ENCODE measurements at places on chromosomes 3 and 15.

DNA sequence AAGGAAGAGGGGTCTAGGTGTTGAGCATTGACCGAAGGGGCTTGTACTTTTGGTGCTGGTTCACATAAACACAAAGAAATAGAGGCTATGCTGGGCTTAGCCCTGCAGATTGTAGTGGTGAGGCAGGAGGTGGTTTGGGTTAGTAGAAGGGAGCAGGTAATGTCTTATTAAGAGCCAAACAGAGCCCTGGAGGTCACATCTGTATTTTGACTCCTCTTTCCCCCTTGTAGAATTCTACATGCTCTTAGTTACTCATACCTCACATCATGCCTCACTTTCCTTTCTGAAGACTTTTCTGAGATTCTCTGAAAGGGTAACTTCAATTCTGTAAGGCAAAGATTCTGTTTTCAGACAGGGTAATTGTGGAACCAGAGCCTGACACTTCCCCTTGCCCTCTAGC, 16.1 kb upstream of the ZNF80 start:
- no peak for DNase-seq

DNA sequence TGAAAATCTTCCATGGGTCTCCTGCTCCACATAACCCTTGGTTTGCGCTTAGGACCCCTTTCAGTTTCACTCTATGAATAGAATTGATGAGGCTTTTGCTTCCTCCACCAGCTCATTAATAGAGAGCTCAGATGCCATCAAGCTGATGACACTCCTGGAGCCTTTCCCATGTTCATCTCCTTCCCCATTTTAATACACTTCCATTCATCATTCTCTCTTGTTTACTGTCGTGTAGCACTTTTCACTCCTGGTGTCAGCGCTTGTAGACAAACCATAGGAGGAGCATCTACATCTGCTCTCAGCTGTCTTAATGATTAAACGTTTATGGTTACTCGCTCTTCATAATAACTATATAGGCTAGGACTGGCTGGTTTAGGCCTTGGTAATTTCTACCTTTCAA, 363.5 kb downstream of the EPHB1 start:
- no peak for DNase-seq

DNA sequence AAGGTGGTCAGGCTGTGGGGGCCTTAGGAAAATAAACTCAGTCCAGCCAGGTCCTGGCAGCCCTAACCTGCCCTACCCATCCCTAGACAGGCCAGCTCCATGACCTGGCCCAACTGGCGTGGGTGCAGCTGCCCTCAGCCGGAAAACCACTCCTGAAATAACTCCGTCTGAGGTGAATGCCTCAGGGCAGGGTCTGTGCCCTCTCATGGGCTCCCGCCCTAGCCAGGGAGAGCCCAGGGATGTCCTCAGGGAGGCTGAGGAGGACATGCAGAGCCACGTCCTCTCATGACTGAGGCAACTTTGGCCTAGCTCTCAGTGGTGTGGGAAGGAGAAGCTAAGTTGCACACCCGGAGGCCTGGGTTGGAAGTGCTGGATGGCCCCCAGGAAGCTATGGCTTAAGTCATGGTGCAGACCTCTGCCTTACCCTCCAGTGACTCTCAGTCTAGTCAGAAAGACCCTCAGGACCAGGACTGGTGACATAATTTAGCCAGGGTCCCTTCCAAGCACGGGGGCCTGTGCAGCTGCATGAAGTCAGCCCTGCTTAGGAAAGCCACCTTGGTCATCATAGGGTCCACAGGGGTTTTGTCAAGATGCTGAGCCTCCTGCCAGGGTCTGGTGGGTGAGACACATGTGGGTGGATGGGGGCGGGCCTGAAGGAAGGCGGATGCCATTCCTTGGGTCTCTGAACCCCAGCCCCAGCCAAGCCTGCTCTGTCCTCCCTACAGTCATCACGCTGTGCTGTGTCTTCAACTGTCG, 7.4 kb downstream of the TMIE start:
- no peak for DNase-seq

DNA sequence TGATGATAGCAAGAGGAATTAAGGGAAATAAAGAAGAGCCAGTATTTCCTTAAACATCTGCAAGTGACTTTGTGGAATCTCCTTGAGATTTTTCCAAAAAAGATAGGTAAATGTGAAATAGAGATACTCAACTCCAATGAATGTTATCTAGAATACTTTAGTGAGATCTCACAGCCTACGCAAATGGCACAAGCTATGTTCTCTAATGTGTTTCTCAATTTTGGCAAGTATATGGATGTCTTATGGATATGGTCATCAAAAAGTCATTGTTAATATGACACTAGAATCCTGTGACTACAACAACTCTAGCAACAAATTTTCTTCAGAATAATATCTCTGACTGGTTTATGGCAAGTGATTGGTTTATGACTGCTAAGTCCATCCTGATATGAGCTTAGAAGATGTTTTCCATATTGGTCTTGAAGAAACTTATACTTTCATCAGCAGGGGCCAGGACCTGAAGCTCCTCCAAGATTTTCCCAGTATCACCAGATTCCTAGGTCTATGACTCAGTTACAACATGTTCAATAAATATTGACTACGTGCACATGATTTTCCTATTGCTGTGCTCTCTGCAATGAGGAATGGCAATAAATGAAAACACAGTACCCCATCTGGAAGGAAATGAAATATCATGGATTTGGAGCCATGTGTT, 170.9 kb upstream of the THBS1 start:
- no peak for DNase-seq

GRCh38 chr15:59933607-59934006, 70.5 kb upstream of the FOXB1 start:
- DNase-seq = no peak

GRCh38 chr3:2908693-2909351, 201.4 kb downstream of the IL5RA start:
- no peak for DNase-seq

GRCh38 chr3:190959077-190959476, 96.6 kb upstream of the GMNC start:
- DNase-seq = no peak

DNA sequence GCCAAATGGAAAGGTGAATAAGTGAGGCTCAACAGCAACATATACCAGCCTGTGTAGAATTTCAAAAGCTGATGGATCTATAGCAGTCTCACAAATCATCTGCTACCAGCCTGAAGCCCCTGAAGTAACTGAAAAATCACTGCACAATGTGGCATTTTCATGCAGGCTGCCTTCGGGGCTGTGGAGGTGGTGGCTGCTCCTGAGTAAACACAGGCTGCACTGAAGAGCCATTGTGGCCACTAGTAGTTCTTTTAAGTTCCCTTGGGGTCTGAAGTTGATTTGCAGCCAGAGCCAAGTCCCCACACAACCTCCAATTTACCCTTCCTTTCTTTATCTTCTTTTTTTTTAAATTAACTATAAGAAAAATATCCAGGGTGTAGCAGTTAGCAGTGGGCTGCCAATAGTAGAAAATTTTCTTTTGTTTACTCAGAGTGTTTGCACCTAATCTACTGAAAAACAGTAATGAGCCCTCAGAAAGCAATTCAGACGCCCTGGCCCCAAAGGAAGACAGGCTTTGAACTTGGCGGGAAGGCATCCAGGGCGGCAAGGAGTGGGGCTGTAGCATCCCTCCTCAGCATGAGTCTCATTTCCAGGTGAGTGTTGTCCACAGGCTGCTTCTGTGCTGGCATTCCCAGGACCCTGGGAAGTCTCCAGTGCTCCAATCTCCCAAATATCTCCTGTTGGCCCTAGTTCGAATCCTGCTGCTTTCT, 13.3 kb upstream of the SUSD5 start:
- no peak for DNase-seq

DNA sequence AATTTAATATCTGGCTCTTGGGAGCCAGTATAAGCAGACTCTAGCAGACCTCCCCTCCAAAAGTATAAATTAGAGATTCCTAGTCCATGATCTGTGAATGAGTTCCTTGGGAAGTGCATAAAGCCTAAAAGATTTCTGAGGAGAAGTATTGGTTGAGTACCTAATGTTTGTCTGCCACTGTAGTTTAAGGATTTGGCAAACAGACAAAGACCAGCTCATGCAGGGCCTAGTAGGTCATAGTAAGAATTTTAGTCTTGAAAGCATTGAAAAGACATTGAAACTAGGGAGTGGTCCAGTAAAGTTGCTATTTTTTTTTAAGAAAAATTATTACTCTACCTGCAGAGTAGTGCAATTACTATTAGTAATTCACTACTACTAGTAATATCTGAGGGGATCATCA, 67.5 kb downstream of the SPRED1 start:
- DNase-seq = no peak

- DNase-seq = no peak
Observed at GRCh38 chr15:89998923-89999675, 2.0 kb upstream of the ZNF710 start.

- DNase-seq = no peak
Observed at GRCh38 chr3:36700537-36701248, 63.7 kb downstream of the DCLK3 start.
